ENCODE measurements at places on chromosomes 6 and 20. TPM values are rescaled to one million over a fixed set of nuclear protein-coding genes. Genes with fewer than 3 reads are reported as not detected.
A peak's percentile ranks its signal among the peaks of the same experiment; 100 is the strongest.

DNA sequence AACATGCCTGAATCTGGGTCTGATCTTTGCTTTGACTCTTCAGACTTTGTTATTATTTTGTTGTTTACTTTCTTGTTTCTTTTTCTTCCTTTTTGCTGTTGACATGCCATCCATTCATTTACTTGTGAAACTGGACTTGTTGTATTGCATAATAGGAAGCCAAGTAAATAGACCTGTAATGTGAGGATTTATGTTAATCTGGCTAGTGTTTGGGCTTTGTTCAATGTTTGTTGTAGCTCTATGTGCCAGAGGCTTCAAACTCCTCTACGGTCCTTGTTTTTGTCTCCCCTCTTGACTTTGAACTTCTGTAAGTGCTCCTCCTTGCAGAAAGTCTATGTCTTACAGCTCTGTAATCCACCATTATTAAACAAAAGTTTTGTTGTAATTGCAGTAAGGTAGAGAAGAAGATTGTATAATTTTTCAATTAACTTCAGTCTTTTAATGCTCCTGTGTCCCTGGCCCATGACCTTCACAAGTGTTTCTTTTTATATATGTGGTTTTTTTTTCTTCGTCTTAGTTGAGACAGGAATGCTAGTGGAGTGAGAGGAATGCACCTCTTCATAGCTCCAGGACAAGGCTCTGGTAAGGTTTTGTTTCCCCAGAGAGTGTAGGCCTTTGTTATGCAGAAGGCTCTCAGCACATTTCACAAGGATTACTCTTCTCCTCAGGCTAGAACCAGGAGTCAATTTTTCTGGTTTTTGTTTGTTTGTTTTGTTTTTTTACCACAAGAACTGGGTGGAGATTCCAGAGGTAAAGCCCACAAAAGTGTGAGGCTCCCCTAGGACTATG lies 1061.8 kb upstream of the CITED2 start:
- DNase-seq: peak; percentile 67

The BFSP1 gene
- polyA plus RNA-seq: 1.1 TPM

The TRIM10 gene
- not detected for polyA plus RNA-seq

DNA sequence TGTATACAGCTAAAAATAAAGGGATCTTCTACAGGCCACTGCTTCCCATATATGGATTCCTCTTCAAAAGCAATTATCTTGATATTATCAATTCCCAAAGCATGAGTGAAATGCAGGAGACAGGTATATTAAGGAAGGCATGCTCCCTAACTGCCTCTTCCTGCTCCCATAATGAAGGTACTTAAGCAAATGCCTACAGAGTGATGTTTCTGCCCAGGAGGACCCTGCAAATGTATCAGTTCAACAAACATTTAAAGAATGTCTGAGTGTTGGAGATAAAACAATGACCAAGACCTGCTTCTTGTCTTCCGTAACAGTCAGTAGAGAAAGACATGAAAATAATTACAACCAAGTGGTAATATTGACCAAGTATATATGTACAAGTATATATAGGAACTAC lies 4.2 kb downstream of the UBE2J1 start:
- DNase-seq: peak; percentile 18

DNA sequence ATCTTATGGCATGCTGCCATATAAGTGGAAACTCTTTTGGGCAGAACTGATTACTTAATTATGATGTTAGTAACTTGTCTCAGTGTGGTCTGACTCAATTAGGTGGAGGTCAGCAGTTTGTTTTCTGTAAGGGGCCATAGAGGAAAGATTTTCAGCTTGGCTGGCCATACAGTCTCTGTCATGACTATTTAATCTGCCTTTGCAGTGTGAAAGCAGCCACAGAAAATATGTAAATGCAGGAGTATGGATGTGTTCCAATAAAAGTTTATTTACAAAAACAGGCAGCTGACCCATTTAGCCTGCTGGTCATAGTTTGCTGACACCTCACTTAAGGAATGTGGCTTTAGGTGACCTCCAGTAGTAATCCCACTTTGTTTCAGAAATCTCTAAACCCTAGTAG lies 700.7 kb downstream of the EPM2A start:
- peak; percentile 22 for DNase-seq

GRCh38 chr20:33651562-33652048 lies 10.5 kb upstream of the C20orf144 start:
- DNase-seq: no peak

GRCh38 chr6:12403201-12403826 lies 113.2 kb downstream of the EDN1 start:
- DNase-seq: peak; percentile 69

DNA sequence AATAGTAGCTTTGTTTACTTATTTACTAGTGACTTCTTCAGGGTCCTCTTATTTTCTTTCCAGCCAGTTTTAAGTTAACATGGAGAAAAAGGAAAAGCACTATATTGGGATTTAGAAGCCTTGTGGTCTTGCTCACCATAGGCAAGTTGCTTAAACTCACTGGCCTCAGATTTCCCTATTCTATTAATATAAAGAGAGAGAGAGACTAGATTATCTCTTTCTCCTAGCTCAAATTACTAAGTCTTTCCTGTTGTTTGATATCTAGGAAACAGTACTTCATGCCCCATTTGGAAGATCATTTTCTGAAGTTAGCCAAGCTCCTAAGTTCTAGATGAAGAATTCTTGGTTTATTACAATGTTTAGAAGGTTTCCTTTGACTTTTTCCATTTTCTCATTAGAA lies 32.5 kb downstream of the CTNNBL1 start:
- DNase-seq: no peak

- peak; percentile 87 for DNase-seq
These were observed 67.9 kb downstream of the IGF2R start for GRCh38 chr6:160036790-160037206.

GRCh38 chr6:165641672-165642156 lies 21.3 kb downstream of the PDE10A start:
- DNase-seq: no peak
